SJCRH30 (cell line): ENCODE measurements at places on chromosomes 11 and 22. TPM values are rescaled to one million over a fixed set of nuclear protein-coding genes. Genes with fewer than 3 reads are reported as not detected.

DNA sequence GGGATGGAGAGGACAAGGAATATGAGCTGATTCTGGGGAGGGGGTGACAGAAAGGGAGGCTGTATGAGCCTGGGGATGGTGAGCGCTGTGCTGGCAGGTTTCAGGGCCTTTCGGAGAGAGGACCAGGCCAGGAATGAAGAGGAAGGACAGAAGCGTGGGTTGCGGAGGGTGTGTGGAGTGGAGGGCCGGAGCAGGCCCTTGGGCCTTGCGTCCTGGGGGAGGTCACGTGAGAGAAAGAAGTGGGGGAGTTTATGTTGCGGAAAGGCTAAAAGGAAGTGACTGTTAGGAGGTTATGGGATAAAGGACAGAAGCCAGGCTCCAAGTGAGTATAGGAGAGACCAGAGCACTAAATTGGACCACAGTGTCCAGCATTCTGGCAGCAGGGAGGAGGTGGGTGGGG is 17.5 kb downstream of the BCR start:
- no peak for DNase-seq

DNA sequence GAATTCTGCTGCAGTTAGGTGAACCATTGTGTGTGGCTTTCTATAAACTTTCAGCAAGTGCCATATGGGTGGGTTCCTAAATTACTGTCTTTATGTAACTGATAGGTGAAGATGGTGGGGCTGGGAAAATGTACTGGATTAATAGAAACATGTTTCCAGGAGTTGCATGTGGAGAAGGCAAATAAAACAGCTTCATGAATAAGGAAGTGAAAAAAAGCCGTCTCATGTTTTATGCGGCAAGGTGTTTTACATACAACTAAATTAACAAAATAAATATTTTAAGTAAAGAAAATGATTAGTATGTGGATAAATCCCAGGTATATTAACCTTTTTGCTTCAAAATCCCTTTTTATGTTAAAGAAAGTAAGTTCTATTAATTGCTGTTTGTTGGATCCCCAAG is 67.2 kb downstream of the EXT2 start:
- no peak for DNase-seq

DNA sequence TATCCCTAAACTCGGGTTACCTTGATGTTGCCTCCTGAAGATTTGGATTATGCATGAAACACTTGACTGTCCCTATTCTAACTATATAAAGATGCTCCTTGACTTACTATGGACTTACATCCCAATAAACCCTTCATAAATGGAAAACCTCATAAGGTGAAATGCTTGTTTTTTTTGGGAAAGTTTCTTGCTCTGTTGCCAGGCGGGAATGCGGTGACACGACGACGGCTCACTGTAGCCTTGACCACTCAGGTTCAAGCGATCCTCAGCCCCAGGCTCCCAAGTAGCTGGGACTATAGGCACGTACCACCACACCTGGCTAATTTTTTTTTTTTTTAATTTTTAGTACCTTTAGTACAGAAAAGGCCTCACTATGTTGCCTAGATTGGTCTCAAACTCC is 10.6 kb downstream of the MAPK1 start:
- no peak for DNase-seq

DNA sequence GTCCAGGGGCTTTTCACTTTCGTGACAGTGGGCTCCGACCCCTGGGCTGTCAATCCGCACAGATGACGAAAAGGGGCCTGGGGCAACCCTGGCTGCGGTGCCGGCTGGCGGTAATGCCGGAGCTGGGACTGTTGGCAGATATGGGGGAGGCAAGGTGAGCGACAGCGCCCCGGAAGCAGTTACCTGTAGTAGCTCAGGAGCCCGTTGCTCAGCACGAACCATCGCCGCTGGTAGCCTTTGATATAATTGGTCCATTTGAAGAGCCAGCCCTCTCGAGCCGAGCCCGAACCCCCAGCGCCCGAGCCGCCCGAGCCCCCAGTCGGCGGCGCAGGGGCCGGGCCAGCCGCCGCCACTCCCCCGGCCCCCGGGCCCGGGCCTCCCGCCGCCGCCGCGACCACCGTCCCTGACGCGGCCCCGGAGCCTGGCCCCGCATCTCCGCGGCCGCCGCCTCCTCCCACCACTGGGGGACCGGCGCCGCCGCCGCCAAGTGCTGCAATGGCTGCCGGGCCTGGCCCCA is 396 bp downstream of the OSBP start:
- no peak for DNase-seq

GRCh38 chr11:72647882-72648281 is 26.3 kb downstream of the PDE2A start:
- DNase-seq, result no peak

- DNase-seq, result no peak
These were observed 274.8 kb downstream of the SOX6 start for GRCh38 chr11:16081382-16082094.

- DNase-seq, result no peak
These were observed 104.4 kb upstream of the PARVA start for GRCh38 chr11:12272821-12273617.

DNA sequence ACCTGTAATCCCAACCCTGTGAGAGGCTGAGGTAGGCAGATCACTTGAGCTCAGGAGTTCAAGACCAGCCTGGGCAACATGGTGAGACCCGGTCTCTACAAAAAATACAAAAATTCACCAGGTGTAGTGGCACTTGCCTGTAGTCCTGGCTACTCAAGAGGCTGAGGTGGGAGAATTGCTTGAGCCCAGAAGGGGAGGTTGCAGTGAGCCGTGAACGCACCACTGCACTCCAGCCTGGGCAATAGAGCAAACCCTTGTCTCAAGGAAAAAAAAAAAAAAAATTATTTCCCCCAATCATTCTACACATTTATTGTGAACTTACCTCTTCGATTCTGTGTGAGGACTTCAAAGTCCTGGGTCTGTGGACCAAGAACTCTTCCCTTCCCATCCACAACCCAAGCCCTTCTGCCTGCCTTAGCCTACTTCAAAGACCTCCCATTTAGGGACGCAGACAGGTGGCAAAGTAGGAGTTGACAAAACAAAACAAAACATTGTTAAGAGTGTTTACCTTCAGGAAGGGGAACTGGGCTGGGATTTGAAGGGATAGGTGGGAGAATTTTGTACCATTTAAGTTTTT is 3.8 kb upstream of the WEE1 start:
- DNase-seq, result no peak

GRCh38 chr22:40387746-40388145 is 17.4 kb downstream of the SGSM3 start:
- no peak for DNase-seq

- no peak for DNase-seq
These were observed 19.2 kb downstream of the SERPIND1 start for GRCh38 chr22:20792966-20793728.

MMP8 gene
- total RNA-seq, result not detected in 2 replicates

DNA sequence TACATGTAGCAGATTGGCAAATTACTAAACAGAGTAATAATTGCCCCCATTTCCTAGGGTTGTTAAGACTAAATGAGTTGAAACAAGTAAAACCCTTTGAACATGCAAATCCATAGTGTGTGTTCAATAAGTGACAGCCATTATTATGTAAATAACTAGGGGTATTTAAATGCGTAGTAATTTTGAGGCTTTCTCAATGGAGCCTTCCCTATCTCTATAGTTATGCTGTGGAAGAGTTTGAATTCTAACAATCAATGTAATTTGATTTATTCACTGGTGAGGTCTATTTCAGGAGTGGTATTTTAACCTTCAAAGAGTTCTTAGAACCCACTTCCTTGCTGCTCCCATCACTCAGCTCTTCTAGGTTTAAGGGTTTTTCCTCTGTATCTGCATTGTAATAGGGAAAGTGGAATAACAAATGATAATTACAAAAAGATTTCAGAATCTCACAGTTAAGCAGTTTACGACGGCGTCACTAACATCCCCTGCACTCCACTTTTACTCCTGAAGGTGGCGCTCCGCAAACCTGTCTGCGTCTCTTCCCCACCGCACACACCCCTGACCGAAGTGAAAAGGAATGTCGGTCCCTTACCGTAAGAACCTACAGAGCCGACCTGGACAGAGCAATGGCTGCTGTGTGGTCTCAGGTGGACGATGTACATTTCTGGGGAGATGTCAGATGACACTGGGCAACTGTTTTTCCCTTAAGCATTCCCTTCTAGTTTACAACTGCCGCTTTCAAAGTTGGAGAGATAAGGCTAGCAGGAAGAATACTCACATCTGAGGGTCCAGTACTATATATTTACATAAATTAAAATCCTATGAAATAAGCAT is 80.8 kb downstream of the ZC3H12C start:
- peak; percentile 23 for DNase-seq

DNA sequence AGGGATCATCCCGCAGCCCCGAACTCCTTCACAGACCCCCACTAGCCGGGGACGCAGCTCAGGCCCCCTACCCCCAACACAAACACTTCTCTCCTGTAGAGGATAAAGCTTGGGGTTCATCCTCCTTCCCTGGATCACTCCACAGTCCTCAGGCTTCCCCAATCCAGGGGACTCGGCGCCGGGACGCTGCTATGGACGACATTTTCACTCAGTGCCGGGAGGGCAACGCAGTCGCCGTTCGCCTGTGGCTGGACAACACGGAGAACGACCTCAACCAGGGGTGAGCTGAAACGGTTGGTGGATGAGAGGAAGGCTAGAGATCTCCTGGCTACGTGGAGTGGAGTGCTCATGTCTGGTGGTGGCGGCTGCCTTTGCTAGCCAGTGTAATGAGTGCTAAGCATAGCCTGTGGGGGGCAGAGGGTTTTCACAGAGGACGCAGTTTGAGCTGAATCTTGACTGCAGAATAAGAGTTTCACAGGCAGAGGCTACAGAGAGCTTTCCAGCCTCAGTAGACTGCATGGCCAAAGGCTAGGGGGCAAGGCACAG is 580 bp downstream of the ILK start:
- peak; percentile 63 for DNase-seq

DNA sequence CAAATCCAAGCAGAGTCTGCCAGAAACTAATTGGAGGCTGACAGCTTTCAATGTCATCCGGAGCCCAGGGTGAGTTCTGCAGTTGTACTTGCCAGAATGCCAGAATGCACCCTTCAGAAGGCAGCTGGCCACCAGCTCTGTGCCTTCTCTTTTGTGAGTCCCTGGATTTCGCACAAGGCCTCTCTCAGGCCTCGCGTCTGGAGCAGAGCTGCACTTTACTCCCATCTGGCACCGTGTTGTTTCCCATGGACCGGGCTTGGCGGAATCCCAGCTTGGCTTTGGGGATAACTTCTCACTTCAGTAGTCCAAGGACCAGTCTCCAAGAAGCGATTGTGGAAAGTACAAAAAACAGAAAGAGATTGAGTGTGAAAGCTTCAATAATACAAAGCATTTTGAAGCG is 451.3 kb upstream of the KIRREL3 start:
- no peak for DNase-seq

DNA sequence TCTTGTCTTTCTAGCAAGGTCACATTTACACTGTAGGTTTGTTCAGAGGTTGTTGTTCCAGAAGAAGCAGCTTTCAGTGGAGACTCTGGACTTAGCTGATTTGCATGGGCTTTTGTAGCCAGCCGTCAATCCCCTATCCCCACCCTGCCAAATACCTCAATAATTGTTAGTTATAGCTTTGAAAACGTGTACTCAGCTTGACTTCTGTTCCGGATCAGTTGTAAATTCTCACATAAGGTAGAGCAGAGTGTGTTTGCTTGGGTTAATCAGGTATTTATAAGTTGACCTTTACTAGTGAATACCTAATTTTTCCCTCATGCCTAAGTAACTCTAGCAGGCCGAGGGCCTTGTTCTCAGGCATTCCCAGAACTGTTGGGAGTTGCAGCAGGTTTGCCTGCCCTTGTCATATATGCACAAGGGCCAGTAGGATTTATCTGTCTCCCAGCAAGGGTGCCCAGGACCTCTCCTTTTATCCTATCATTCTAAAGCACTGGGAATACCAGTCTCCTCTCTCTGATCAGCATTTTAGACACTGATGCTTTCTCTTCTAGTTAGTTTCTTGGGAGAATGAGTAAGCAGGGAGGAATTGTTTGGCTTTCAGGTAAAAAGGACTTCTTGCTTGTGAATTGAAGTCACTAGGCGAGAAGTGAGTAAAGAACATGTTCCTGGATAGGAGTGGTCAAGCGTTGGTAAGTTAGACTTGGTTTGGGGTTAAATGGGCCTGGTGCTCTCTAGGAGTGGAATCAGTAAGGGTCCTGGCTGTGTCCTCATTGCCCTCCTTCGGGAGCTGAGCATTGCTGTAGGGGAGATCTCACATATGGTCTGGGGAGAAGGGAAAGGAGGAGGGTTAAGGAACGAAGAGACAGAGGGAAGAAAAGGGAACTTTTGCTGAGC is 22.1 kb downstream of the STIM1 start:
- no peak for DNase-seq

GRCh38 chr11:74932797-74933196 is 16.1 kb downstream of the XRRA1 start:
- peak; percentile 11 for DNase-seq

- no peak for DNase-seq
These were observed 157.8 kb upstream of the PLET1 start for GRCh38 chr11:112418438-112418837.

- DNase-seq, result no peak
These were observed 84.8 kb upstream of the ZBED5 start for GRCh38 chr11:10942620-10943019.

KRTAP5-1 gene
- not detected in 2 replicates for total RNA-seq

- no peak for DNase-seq
These were observed 7.6 kb downstream of the PISD start for GRCh38 chr22:31654408-31654807.

DNA sequence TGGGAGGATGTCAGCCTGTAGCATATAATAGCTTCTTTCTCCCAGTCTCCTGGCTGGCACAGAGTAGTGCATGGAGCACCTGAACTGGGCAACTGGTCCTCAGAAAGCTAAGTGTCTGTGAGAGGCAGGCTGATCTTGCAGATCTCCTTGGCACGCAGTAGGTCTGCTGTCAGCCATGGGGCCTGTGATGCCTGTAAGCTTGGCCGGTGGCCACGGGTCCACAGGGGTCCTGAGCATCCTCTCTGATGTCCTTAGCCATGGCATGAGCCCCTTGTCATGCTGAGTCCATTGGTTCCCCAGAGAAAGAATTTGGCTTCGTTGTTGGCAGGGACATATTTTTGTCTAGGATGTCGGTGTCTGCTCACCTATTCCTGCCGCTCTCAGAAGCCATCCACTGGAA is 25.0 kb downstream of the AMPD3 start:
- DNase-seq, result no peak

DNA sequence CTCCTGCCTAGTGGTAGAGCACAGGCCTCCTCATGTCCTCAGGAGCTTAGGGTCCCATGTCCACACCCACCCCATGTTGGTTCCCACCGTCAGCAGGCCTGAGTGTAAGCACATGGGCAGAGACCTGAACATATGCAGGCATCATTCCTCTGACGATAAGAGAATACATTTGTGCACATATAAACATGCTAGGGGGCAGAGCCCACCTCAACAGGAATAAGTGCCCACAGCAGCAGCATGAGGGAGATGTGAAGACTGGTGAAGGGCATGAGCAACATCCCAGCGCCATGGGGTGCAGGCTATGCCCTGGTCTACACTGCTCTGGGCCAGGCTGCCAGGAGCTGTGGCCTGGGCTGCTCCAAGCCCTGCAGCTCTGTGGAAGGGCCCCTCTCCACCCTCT is 16.9 kb downstream of the ADORA2A start:
- DNase-seq, result no peak
